ENCODE measurements at places on chromosomes 1 and 21. TPM values are rescaled to one million over a fixed set of nuclear protein-coding genes. Genes with fewer than 3 reads are reported as not detected.

DNA sequence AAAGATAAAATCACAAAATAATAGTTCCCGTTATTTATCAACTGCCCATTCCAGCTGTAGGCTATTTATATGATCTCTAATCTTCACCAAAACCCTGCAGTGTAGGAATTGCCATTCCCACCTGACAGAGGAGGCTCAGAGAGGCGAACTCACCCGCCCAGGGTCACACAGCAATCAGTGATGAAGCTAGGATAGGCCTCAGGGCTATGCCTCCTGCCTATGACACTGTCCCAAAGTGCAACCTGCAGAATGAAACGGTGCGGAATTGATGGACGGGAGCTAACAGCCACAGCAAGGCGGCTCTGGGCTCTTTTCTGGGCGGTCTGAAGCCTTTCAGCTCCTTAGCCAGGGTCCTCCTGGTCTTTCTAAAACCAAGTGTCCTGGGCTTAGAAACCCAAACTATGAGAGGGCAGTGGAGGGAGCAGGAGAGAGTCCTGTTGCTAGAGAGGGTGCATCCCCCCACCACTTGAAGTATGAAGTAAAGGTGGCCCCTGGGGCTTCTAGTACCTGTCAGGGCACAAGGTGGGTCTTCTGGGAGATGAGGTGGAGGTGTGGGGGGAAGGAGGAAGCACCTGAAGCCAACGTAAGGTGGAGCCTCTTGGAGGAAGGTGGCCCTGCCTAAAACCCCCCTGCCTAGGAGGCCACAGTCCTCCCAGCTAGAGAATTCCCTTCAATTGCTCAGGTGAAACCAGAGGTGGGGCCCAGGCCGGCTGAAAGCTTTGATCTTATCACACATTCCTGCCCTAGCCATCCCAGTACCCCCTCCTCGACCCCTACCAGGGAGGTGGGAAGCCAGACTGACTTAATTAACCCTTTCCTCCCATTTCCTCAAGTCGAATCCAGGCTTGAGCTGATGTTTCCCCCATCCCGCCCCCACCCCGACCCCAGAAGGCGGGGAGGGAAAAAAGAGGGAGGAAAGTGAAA lies 14.8 kb downstream of the HSPG2 start:
- peak overlapping the region; percentile 92 for H3K27ac ChIP-seq
- H3K4me3 ChIP-seq = peak overlapping the region; percentile 53
- peaks cover 61% of the 10 kb centered on the region for H3K4me1 ChIP-seq
- H3K27me3 ChIP-seq = no peaks in the 10 kb centered on the region

DNA sequence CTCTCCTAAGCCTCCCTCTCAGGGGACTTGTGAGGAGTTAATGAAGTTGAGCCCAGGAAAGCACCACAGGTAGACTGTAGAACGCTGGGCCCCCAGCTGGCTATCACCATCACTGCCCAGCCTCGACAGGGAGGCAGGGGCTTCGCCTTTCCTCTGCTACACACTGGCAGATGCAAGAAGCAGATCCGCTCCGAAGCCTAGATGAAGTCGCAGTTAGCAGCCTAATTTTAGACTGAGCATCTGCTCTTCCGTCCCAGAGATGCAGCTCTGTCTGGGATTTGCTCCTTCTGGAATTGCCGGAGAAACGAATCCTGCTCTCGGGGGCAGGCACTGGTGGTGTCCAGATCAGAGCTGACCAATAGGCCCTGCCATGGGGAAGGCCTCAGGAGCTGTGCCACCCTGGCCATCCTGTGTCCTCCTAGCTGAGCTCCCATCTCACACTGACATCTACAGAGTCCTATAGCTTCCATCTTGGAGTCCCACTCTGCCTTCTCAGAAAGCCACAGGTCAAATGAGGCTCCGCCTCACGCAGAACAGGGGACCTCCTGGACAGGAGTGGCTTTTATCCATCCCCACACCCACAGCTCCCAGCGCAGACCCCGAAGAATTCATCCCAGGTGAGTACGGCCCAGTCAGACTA lies 186.8 kb upstream of the EDN2 start:
- no peak for DNase-seq
- H3K27ac ChIP-seq = no peak overlapping the region
- peaks cover 45% of the 10 kb centered on the region for H3K27me3 ChIP-seq
- H3K4me1 ChIP-seq = peaks cover 2% of the 10 kb centered on the region

DNA sequence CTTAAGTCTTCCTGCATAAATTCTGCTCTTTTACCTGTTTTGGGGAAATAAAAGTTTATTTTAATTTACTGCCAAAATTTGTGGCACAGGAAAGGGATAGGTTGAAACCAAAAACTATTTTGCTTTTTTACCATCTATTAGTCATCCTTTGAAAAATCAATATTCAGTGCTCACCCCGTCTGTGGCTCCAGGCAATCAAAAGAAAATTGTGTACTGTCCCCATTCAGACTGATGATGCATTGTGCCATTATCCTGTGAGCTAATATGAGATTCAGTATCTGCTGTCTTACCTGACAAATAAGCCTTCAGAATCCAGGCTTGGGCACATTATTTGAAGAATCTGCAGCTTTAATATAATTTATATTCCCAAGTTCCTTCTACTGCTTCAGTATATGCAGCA lies 650.7 kb downstream of the KIF26B start:
- peaks cover 21% of the 10 kb centered on the region for H3K4me1 ChIP-seq
- DNase-seq = no peak
- H3K27me3 ChIP-seq = no peaks in the 10 kb centered on the region
- no peak overlapping the region for H3K27ac ChIP-seq
- H3K36me3 ChIP-seq = no peaks in the 10 kb centered on the region

DNA sequence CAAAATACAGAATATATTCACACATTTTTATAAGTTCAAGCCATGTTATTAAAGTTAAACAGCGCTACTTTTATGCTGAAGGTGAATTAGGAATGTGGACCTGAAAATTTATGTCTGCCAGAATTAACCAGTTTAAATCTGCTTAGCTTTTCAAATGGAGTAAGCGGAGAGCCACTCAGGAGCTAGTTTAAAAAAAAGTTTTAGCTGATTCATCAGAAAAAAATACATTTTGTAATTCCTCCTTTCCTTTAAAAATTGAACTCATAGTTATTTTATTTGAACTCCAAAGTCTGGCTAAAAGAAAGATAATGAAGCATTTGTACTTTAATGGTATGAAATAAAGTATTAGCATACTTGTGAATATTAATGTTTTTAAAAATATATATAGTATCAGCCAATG lies 21.2 kb downstream of the C21orf91 start:
- peaks cover 28% of the 10 kb centered on the region for H3K36me3 ChIP-seq
- no peak for DNase-seq
- no peak overlapping the region for H3K4me3 ChIP-seq
- peaks cover 6% of the 10 kb centered on the region for H3K4me1 ChIP-seq
- H3K27ac ChIP-seq = no peak overlapping the region
- no peaks in the 10 kb centered on the region for H3K27me3 ChIP-seq

- H3K27me3 ChIP-seq = no peaks in the 10 kb centered on the region
- H3K27ac ChIP-seq = no peak overlapping the region
- H3K36me3 ChIP-seq = no peaks in the 10 kb centered on the region
- no peak overlapping the region for H3K4me3 ChIP-seq
- no peak for DNase-seq
These were observed 32.0 kb downstream of the PTAFR start for GRCh38 chr1:28144203-28145135.

DNA sequence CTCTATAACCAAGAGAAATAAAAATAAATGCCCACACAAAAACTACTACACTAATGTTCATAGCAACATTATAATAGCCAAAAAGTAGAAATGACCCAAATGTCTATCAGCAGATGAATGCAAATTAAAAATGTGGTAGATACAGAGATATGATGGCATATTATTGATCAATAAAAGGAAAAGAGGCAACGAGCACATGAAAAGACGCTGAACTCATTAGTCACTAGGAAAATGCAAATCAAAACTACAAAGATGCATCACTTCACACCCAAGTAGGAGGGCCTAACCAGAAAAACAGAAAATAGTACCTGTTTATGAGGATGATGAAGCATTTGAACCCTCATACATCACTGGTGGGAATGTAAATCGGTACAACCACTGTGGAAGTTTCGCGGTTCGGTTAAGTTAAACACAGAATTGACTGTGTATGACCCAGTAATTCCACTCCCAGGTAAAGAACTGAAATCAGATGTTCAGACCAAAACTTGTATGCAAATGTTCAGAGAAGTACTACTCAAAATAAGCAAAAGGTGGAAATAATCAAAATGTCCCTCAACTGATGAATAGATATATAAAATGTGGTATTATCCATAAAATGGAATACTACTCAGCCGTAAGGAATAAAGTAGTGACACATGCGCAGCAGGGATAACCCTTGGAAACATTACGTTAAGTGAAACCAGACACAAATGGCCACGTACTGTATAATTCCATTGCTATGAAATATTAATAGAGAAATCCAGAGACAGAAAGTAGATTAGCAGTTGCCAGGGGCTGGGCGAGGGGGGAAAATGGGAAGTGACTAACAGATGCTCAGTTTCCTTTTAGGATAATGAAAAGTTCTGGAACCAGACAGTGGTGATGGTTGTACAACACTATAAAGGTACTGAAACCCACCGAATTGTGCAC lies 3.1 kb downstream of the USP48 start:
- H3K36me3 ChIP-seq = peaks cover 1% of the 10 kb centered on the region
- peak overlapping the region; percentile 52 for H3K4me3 ChIP-seq
- H3K4me1 ChIP-seq = peaks cover 26% of the 10 kb centered on the region
- no peak overlapping the region for H3K27ac ChIP-seq
- H3K27me3 ChIP-seq = no peaks in the 10 kb centered on the region

DNA sequence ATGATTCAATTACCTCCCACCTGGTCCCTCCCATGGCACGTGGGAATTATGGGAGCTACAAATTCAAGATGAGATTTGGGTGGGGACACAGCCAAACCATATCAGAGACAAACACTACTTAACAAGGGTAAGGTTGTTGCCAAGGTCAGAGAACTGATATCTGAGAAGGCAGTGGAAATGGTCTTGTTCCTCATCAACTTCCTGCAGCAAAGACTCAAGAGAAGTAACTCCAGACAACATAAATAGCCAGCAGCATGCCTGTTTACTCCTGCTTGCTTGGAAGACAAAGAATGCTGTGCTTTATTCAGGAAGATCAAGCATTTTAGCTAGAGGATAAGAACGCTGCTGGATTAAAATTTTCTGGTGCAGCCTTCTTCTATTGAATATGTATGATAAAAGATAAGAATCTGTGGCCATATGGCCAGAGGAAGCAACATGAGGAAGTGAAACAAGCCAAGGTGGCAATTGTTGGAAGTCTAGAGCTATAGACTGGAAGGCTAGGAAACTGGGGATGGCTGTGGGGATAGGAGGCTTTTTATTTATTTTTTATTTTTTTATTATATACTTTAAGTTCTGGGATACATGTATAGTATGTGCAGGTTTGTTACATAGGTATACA lies 36.4 kb downstream of the DDAH1 start:
- H3K27ac ChIP-seq = no peak overlapping the region
- H3K4me3 ChIP-seq = no peak overlapping the region
- no peak for DNase-seq
- no peaks in the 10 kb centered on the region for H3K27me3 ChIP-seq

DNA sequence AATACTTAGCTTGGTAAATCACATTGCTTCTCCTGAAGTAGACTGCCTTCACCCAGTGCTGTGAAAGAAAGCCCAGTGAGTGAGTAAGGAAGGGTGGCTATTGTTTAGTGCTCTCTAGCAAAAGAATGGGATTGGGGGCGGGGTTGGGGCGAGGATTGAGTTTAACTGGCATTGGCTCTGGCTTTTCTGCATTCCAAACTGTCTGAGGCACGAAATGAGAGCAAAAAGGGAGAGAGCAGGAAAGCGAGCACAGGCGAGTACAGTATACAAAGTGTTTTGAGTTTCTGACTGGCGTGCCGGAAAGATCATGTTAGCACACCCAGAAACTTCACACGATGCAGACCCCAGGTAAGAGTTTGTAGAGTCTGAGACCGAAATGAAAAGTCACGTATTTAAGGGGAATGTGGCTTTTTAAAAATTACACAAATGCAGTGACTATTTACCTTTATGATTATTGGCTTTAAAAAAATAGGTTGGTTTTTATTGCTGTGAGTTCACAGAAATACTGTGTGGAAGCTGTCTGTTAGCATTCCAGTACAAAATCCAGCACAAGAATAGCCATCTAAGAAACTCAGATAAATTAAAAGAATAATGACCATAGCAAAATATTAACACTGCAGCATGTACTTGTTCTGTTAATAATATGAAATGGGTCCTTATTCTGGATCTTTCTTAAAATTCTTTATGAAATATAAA lies 155.4 kb downstream of the CLEC20A start:
- peak overlapping the region; percentile 73 for H3K4me3 ChIP-seq
- H3K4me1 ChIP-seq = peaks cover 37% of the 10 kb centered on the region
- no peaks in the 10 kb centered on the region for H3K27me3 ChIP-seq
- DNase-seq = peak; percentile 46
- H3K36me3 ChIP-seq = no peaks in the 10 kb centered on the region

DNA sequence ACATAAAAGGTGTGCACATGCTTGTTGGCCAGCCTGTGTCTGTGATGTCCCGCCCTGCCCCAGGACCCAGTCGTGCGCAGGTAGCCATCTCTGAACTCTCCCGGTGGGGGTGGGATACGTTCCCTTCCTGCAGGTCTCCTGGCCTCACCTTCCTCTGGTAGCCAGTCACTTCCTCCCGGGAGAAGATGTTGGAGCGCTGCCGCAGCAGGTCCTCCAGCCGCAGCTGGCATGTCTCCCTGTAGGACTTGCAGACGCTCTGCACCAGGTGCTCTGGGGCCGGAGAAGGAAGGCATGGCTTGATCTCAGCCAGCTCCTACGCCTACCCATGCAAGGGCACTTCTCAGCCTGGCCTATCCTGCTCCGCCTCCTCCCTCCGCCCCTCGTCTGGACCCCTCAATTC lies 9.2 kb upstream of the LINGO4 start:
- no peak overlapping the region for H3K4me3 ChIP-seq
- H3K36me3 ChIP-seq = no peaks in the 10 kb centered on the region
- peaks cover 16% of the 10 kb centered on the region for H3K27me3 ChIP-seq
- no peak for DNase-seq

- no peak overlapping the region for H3K4me3 ChIP-seq
- no peak for DNase-seq
- no peaks in the 10 kb centered on the region for H3K36me3 ChIP-seq
These were observed 70.3 kb downstream of the MAP10 start for GRCh38 chr1:232875536-232875935.

DNA sequence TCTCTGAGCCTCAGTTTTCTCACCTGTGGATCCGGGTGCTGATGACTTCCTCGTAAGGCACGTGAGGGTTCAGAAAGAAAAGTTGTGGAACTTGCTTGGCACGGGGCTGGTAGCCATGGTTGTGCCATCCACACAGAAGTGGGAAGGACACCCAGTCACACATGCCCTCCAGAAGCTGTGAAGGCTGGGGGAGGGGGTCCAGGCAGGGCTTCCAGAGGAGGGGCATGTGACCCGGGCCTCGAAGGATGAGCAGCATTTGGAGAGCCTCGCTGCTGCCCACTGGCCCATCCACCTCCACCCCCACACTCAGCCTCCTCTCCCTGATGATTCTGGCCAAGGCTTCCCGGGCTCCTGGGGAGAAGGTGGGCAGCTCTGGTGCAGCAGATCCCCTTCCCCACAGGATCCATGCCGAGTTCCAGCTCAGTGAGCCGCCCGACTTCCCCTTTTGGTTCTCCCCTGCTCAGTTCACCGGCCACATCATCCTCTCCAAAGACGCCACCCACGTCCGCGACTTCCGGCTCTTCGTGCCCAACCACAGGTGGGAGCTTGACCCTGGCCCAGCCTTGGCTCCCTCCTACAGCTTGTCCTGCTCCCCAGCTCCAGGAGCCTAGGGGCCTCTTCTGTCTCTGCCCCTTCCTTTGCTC lies 9.4 kb downstream of the SELENON start:
- no peaks in the 10 kb centered on the region for H3K4me1 ChIP-seq
- H3K4me3 ChIP-seq = no peak overlapping the region
- H3K27ac ChIP-seq = no peak overlapping the region

Gene TRPM2
- total RNA-seq = 0.17 TPM

Gene LEMD1
- total RNA-seq = 15.2 TPM

Gene CA14
- total RNA-seq = 13.1 TPM
